CD4-positive, alpha-beta T cell (primary cell): ENCODE measurements at places on chromosomes 2 and 18. TPM values are rescaled to one million over a fixed set of nuclear protein-coding genes. Genes with fewer than 3 reads are reported as not detected.

Gene RSAD2
- 4.6 TPM for total RNA-seq

Gene SOWAHC
- 1.6 TPM for total RNA-seq

Gene TGIF1
- 55.4 TPM for total RNA-seq

Gene LDLRAD4
- 52.7 TPM for total RNA-seq

GRCh38 chr2:16773080-16773713, 107.6 kb upstream of the CYRIA start:
- no peaks in the 10 kb centered on the region for H3K4me1 ChIP-seq
- no peaks in the 10 kb centered on the region for H3K36me3 ChIP-seq
- no peak for DNase-seq
- no peak overlapping the region for H3K4me3 ChIP-seq
- H3K27me3 ChIP-seq = no peaks in the 10 kb centered on the region
- no peak overlapping the region for H3K27ac ChIP-seq

DNA sequence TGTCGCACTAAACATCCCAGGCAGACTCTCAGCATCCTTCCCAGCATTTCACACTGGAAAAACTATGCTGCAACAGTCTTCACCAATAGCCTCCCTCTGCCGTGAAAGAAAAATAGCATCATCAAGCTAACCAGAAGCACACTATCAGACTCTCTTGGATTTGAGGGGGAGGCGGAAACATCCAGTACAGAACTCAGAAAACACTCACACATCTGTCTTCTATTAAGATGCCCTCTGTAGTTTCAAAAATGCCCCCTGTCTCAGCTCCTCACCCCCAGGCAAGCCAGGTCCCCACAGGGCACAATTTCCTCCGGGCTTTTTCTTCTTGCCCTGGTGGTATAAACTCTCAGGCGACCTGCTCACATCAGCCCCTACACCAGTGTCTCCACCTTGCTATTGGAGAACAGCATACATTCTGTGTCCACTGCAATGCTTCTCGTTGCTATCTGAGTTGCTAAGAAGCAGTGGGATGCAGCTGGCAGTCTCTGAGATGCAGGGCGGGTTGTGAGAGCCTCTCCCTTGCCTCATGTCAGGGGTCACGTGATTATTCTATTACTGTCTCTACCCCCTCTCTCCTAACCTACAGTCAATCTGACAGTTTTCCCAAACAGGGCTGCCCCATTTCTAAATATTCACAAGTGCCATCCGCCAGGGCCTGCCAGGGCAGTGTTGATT, 189.9 kb downstream of the INO80D start:
- H3K27me3 ChIP-seq = no peaks in the 10 kb centered on the region
- no peaks in the 10 kb centered on the region for H3K36me3 ChIP-seq
- no peak overlapping the region for H3K27ac ChIP-seq
- no peak overlapping the region for H3K4me3 ChIP-seq
- no peaks in the 10 kb centered on the region for H3K4me1 ChIP-seq

GRCh38 chr2:9030190-9030589, 26.7 kb upstream of the MBOAT2 start:
- no peak overlapping the region for H3K27ac ChIP-seq
- no peaks in the 10 kb centered on the region for H3K36me3 ChIP-seq
- no peaks in the 10 kb centered on the region for H3K4me1 ChIP-seq
- no peak for DNase-seq
- no peak overlapping the region for H3K4me3 ChIP-seq

DNA sequence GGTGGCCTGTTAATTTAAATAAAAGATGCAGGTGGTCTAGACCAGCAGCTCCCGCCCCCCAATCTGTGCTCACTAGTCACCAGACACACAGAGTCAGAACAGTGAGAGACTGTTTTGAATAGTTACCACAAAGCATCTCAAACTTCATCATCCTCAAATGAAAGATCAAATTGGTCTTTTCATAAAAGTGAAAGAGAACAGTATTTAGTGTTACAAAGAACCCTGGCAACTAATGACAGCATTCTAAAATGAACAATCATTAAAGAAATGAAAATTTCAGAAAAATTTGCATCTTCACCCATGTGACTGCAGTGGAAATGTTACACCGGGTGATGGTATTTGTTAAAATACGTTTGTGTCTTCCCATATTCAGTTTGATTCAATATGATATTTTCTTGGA, 65.5 kb upstream of the PMAIP1 start:
- no peak for DNase-seq
- no peak overlapping the region for H3K4me3 ChIP-seq
- no peaks in the 10 kb centered on the region for H3K27me3 ChIP-seq
- H3K36me3 ChIP-seq = no peaks in the 10 kb centered on the region

DNA sequence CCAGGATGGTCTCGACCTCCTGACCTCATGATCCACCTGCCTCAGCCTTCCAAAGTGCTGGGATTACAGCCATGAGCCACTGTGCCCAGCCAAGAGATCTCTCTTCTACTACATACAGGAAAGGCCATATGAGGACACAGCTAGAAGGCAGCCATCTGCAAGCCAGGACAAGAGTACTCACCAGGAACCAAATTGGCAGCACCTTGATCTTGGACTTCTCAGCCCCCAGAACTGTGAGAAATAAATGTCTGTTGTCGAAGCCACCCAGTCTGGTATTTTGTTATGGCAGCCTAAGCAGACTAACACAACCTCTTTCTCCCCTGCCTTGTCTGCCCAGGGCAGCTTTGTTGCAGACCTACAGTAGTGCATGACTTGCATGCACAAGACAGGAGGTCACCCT, 211.3 kb upstream of the HAAO start:
- DNase-seq = no peak
- no peaks in the 10 kb centered on the region for H3K4me1 ChIP-seq
- no peaks in the 10 kb centered on the region for H3K36me3 ChIP-seq
- H3K27me3 ChIP-seq = no peaks in the 10 kb centered on the region

- H3K4me3 ChIP-seq = no peak overlapping the region
- peaks cover 77% of the 10 kb centered on the region for H3K36me3 ChIP-seq
- H3K27me3 ChIP-seq = no peaks in the 10 kb centered on the region
- H3K4me1 ChIP-seq = peaks cover 8% of the 10 kb centered on the region
- no peak overlapping the region for H3K27ac ChIP-seq
- DNase-seq = no peak
Observed at GRCh38 chr2:218582076-218582475, 13.4 kb downstream of the CNOT9 start.

GRCh38 chr18:53509886-53510285, 714.6 kb downstream of the MBD2 start:
- H3K4me1 ChIP-seq = no peaks in the 10 kb centered on the region
- H3K36me3 ChIP-seq = no peaks in the 10 kb centered on the region
- DNase-seq = no peak
- H3K27ac ChIP-seq = no peak overlapping the region
- no peak overlapping the region for H3K4me3 ChIP-seq
- H3K27me3 ChIP-seq = no peaks in the 10 kb centered on the region

DNA sequence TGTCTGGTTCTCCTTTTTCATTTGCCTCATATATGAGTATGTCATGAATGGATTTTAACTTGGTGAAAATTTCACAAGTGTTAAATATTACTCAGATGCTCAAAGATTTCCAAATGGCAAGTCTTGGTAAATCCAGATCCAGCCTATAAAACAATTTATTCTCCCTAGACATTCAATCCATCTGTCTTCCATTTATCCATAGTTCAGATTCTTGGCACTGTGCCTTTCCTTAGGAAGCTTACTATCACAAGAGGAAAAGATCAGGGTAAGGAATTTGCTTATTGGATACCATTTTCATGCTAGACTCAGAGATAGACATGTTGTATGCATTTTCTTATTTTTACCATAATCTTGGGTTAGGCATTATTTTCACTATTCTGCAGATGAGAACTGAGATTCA, 72.5 kb upstream of the LRRTM1 start:
- no peak overlapping the region for H3K4me3 ChIP-seq
- H3K4me1 ChIP-seq = no peaks in the 10 kb centered on the region
- no peak for DNase-seq
- no peaks in the 10 kb centered on the region for H3K36me3 ChIP-seq
- H3K27ac ChIP-seq = no peak overlapping the region
- no peaks in the 10 kb centered on the region for H3K27me3 ChIP-seq
